ENCODE measurements at places on chromosomes 2 and 18. TPM values are rescaled to one million over a fixed set of nuclear protein-coding genes. Genes with fewer than 3 reads are reported as not detected.

The HMSD gene
- not detected for total RNA-seq

The CUL3 gene
- total RNA-seq = 47.4 TPM

The MOGAT1 gene
- total RNA-seq = not detected

The CTAGE1 gene
- not detected for total RNA-seq

The CCBE1 gene
- 1.6 TPM for total RNA-seq

The CDH7 gene
- 0.54 TPM for total RNA-seq

The KLHL14 gene
- not detected for total RNA-seq

The KCNIP3 gene
- 22.1 TPM for total RNA-seq

The LHCGR gene
- total RNA-seq = not detected

The RALB gene
- total RNA-seq = 21.9 TPM

The NFATC1 gene
- 40.8 TPM for total RNA-seq

The TMEFF2 gene
- total RNA-seq = not detected

The LDLRAD4 gene
- total RNA-seq = 135 TPM

The FHOD3 gene
- total RNA-seq = 24.9 TPM

The PSMA8 gene
- total RNA-seq = not detected

The DNAH6 gene
- total RNA-seq = 0.85 TPM

The NYAP2 gene
- not detected for total RNA-seq

The ATP6V1C2 gene
- 5.3 TPM for total RNA-seq

The ATP8B1 gene
- 68.7 TPM for total RNA-seq

The PROM2 gene
- 3.5 TPM for total RNA-seq
